ENCODE measurements at places on chromosomes 1 and 21.

- DNase-seq, result no peak
Observed at GRCh38 chr1:101247404-101248287, 10.8 kb downstream of the S1PR1 start.

DNA sequence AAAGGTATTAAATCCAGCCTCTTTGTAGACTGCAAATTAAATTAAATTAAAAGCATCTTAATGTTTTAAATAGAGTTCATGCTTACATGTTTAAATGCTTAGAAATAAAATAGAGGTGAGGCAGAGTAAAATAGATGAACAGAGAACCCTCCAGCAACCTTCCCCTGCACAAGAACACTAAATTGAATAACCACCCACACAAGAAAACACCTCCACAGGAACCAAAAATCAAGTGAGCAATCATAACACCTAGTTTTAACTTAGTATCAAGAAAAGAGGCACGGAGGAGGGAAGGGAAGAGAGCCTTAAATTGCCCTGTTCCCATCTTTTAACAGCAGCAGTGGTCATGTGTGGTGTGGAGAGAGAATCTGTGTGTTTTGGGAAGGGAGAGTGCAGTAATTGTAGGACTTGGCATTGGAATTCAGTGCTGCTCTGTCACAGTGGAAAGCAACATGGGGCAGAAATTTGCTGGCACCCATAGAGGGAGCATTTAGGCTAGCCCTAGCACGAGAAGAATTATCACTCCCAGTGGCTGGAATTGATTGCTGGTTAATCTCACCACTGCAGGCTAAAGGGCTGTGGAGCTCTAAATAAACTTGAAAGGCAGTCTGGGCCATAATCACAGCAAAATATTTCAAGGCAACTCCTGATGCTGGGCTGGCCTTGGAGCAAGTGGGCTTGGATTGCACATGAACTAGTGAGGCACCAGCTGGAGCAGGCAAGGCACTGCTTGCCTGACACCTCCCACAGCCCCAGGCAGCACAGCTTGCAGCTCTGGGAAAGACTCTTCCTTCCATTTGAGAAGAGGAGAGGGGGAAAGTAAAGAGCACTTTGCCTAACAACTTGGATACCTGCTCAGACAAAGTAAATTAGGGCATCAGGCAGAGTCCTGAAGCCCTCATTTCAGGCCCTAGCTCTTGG lies 1478.8 kb downstream of the NCAM2 start:
- DNase-seq, result no peak

DNA sequence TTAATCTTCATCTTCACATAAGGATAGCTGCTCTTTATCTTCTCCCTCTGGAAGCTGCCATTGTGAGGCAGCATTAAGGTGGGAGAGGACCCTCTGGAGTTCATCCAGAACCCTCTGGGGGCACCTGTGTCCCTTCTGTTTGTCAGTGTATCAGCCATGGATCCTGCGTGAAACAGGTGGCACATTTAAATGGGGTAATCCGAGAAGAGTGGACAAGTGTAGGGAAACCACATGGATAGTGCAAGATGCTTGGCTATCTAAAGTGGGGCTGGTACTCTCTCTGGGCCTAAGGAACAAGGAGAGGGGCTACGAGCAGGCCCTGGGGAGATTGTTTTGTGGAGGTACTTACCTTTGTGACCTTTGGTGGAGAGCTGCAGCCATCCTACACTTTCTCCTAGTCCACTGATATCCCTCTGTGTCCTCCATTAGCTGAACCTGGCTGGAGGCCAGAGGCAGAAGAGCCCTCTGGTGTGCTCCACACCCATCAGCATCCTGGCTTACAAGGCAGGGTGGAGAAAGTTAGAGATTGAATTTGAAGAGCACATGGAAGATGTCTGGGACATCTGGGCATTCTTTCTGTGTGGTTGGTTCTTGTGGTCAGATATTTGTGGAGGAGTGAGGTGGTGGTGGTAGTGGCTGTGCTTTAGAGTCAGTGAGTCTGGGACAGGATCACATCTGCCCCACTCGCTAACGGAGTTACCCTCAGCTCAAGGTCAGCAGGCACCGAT lies 117.7 kb downstream of the FGGY start:
- DNase-seq, result no peak

GRCh38 chr1:225280563-225280962 lies 147.3 kb downstream of the LBR start:
- no peak for DNase-seq

- peak; percentile 1 for DNase-seq
Observed at GRCh38 chr1:167935216-167936067, 1.0 kb upstream of the DCAF6 start.

GRCh38 chr1:119075614-119076013 lies 64.8 kb downstream of the WARS2 start:
- no peak for DNase-seq

DNA sequence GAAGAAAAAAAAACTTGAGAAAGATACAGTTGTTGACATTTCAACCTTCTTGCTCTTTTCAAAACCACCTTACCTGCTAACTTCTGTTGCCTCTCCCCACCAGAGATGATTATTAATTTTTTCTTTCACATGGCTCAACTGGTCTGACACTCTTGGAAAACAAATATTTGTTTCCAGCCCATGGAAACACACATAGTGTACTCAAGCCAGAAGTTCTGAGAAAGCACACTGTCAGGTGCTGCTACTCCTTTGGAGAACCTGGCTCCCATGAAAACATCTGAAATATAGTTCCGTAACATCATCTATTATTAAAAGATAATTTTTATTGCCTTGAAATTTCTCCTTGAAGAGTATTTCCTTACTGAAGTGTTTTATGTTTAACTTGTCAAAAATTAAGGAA lies 145.0 kb upstream of the C1orf105 start:
- no peak for DNase-seq

GRCh38 chr1:45381243-45381642 lies 41.0 kb upstream of the MUTYH start:
- no peak for DNase-seq

DNA sequence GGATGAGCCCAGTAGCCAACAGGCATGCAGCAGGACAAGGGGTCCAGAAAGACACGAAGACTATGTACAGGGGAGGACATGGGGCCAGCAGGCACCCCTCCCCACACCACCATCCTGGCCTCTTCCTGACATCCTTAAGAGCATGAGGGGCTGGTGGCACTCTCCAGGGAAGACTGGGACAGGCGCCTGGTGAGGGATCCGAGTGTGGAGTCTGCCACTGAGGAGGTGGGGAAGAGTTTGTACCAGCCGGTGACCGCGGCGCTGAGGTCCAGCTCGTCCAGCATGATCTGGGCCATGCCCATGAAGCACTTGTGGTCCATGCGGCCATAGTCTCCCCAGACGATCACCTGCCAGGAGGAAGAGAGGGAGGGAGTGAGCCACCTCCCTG lies 39.1 kb downstream of the RIMS3 start:
- no peak for DNase-seq

DNA sequence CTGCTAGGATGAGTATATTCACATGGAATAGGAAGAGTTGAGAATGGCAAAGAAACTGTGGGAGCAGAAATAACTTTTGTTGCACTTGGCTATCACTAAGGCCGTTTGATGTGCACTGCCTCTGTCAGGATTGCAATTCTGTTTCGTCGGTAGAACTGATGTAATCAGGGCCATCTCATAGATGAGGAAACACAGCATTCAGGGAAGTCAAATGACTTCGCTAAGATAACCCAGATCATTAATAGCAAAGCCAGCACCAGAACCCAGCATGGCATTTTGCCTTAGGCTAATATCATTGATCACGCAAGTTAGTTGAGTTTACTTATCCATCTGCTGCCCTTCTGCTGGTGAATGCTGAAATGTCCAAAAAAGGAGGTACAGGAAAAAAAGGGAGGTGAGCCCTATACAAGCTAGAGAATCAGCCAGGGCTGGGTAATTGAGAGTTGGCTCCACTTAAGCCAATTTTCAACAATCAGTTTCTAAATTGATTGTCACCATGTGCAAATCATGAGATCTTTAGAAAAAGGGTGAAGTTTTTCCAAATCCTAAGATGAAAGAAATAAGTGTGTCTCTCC lies 7.6 kb downstream of the RASSF5 start:
- DNase-seq, result no peak

GRCh38 chr1:225768662-225769426 lies 8.8 kb upstream of the SRP9 start:
- DNase-seq, result no peak

GRCh38 chr1:9369964-9370788 lies 77.5 kb downstream of the SPSB1 start:
- DNase-seq, result no peak

GRCh38 chr1:82923931-82924330 lies 1075.0 kb downstream of the TTLL7 start:
- DNase-seq, result no peak

DNA sequence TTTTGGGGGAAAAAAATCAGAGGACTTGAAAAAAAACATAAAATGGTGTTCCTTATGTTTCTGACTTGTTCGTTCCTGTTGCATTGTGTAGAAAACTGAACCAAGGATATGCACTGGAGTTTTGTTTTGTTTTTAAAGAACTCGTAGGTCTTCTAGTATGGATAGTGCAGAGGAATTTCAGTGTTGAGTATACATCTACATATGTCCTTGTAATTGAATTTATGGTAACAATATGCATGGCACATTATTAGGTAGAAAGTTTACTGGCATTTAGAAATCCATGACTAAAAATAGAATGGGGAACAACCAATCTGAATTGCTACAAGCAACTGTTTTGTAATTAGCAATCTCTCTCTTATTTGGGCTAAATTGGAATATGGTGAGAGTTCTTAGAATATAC lies 188.3 kb upstream of the ZRANB2 start:
- no peak for DNase-seq

GRCh38 chr21:41579692-41580091 lies 71.7 kb upstream of the TMPRSS2 start:
- DNase-seq, result no peak

DNA sequence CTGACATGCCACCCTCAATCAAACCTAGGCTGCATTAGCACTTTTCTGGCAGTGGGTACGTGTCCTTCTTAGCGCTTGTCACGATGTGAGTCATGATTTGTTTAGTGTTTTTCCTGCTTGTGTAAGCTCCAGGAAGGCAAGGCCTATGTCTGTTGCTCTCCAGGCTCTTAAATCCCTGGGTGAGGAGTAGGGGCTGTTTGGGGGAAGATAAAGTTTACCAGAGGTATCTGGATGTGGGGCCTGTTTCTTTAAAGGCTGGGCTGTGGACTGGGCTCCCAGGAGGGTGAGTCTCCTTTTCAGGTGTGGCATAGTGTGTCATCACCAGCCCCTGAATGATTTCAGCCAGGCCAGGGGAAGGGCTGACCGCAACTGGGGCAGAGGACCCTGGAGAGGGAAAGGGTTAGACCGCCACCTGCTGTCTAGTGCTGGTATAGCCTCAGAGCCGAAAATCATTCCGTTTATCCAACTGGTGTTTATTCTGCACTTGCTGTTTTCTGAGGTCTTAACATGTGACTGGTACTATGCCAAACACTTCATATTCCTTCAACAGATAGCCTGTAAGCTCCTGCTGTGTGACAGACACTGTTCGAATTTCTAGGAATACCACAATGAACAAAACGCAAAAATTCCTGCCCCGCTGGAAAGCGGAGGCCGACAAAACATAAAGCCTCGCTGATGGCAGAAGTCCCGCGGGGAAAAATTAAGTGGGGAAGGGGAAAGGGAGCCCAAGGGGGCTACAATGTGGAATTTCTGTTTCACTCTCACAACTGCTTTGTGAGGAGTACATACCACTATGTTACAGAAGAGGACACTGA lies 9.7 kb downstream of the SERINC2 start:
- peak; percentile 61 for DNase-seq

- no peak for DNase-seq
Observed at GRCh38 chr1:116498789-116499628, 71.8 kb downstream of the CD58 start.

DNA sequence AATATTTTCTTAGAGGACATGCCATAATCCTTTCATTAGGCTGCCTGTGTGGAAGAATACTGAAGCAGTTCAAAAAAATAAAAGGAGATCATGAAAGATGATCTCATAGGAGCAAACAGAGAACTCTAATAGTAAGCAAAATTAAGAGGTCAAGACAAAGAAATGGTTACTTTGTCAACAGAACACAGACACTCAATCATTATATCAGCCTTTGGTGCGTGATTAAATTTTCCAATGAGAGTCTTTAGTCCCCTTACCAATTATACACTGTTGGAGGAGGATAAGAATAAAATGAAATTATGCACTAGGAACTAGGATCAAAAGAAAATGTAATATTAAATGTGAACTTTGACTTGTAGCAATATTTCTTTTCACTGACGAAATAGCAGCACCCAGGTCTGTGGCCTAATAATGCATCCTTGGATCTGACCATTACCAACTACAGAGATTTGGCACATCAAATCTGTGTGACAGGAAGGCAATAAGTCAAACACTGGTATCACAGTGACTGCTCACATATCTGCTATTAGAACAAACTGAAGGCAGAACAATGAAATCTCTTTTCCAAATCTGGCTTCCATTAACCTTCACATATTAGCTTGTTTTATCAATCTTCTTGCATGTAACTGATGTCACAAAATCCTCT lies 1812.9 kb downstream of the PLA2G4A start:
- no peak for DNase-seq

DNA sequence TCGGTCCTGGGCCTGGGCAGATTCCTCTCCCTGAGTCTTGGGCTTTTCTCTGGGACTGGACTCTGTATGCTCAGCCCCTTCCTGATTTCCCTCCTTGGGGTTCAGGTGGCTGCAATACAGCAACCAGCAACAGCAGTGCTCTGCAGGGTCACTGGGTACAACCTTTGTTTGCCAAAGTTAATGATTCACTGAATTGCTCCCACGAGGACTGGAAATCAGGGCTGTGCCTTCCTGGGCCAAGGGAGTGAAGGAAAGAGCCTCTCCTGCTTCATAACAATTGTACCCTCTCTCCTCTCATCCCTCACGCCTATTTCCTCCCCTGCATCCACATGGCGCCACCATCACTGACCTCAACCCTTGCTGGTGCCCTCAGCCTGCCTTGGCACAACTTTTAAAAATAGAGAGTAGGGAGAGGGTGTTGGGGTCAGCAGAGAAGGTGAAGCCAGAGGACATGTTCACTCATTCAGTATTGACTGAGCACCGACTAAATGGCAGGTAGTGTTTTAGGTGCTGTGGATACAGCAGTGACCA lies 52.8 kb upstream of the GOLT1A start:
- no peak for DNase-seq

- DNase-seq, result no peak
Observed at GRCh38 chr1:23601135-23601967, 42.0 kb upstream of the ID3 start.

DNA sequence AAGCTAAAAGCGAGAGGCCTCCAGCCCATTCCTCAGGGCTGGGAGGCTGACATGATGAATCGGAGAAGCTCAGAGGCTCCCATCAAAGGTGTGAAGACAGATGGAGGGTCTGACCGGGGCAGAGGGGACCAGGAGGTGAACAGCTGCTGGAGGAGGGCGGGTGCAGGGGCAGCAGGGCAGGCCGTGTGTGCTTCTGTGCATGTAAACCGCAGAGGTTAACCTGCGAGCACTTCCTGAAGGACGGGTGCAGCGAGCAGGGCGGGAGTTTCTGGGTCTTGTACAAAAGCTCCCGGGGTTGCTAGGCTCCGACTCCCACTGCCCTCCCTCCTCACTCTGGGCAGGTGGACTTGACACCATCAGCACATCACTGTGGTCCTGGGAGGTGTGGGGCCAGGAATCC lies 75.2 kb downstream of the PAX7 start:
- no peak for DNase-seq

Measured in activated CD4-positive, alpha-beta T cell treated with anti-CD3 and anti-CD28 coated beads for 24 hours (primary cell).